ENCODE measurements at places on chromosomes 12 and 14.

- DNase-seq, result no peak
These were observed 154.3 kb downstream of the TMX1 start for GRCh38 chr14:51394384-51394783.

GRCh38 chr12:65140738-65141137, 19.6 kb upstream of the WIF1 start:
- DNase-seq, result no peak

DNA sequence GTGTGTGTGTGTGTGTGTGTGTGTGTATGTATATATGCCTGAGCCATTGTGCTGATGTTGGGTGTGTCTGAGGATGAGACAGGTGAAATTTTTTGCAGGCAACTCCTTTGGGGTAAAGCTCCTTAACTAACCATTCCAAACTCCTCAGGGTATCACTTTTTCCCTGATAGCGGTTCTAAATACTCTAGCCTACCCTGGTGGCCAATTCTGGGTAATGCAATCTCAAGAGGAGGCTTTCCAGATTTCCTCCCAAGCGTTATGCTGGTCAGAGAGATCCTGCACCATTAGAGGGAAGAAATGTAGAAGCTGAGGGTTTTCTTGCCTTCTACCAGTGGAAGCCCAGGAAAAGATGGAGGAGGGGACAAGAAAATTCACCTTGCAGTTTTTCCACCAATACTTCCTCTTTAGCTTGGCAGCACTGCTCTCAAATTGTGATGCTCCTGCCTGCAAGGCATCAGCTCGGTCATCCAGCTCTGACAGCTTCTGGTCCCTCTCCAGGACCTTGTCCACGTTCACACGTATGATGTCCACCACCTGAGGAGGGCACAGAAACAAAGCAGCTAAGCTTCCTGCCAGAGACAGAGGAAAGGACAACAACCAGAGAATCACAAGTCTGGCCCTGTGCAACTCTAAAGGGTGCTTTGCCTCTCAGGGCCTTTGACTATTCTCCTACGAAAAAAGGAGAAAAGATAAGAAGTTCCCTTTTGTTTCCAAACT, 4.9 kb downstream of the VAMP1 start:
- DNase-seq, result peak; percentile 58

DNA sequence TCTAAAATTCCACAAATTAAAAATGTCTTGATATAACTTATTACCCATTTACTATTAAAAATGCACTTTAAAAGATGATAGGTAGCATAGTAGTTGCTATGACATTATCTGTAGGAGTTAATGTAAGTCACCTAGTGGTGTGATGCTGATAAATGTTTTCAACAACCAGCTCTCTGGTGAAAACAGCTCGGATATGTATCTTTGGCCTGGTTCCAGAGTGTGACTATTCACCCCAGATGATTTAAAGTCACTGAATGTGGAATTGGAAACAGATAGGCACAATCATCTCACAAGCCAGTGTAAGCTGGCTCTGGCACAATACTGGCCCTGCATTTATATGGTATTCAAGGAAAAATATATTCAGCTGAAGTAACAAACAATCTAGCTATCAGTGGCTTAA, 9.2 kb upstream of the CCDC196 start:
- peak; percentile 3 for DNase-seq

DNA sequence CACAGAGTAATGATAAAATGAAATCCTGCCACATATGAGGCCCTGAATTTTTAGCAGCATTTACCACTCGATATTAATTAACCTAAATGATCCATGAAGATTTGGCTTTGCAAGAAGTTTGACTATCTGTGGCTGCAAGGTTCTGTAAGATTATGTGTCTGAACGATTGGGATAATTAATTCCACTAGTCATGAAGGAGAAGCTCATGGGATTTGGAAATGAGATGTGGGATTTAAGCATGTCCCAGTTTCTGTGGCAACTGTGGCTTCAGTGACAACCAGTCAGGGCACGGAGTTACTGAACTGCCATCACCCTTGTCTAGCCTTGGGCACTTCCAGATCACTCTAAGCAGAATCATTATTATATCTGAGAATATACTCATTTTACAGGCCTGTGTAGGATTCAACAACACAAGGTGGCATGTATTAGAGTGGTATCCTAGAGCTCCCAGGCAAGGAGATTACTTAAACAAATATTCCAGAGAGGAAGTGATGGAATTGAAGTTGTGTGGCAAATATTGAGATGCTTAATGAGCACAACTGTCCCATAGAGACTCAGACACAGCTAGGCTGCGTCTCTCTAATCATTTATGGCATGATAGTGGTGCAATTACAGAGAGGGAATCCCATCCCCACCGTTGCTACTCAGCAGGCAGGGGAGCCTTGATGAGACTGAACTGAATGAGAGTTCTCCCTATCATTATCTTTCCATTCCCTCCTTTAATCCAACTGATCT, 205.0 kb upstream of the KRR1 start:
- no peak for DNase-seq

- DNase-seq, result no peak
These were observed 53.5 kb downstream of the ADGRD1 start for GRCh38 chr12:131007031-131007739.

DNA sequence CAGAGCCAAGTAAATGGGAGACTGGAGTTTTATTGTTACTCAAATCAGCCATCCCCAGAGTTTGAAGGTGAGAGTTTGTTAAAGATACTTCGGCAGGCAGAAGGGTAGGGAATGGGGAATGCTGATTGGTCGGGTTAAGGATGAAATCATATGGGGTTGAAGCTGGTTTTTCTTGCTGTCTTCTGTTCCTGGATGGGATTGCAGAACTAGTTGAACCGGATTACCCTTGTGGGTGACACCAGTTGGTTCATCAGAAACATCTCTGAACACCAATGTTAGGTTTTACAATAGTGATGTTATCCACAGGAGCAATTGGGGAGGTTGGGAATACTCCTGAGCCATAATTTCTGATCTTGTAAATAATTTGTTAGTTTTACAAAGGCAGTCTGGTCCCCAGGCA, 18.7 kb upstream of the SMCO2 start:
- no peak for DNase-seq

GRCh38 chr12:46956451-46957035, 122.9 kb upstream of the PCED1B start:
- no peak for DNase-seq

DNA sequence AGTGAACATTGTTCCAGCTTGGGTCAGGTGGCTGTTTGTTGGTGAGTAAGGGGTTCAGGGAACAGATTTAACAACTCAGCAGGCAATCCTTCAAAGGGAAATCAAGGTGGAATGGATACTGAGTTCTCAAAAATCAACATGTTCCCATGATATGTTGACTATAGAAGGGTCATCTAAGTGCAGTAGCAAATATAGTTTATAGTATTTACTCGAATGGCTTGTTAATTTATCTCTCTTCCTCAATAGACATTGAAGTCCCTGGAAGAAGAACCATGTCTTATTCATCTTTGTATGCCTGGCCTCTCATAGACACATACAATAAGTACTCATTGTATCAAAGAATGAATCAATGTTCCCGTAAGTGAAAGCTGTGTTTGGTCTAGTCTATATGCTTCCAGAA, 24.5 kb upstream of the DUSP6 start:
- no peak for DNase-seq

GRCh38 chr12:6724409-6724797, 557 bp downstream of the COPS7A start:
- DNase-seq, result peak; percentile 48

- DNase-seq, result no peak
These were observed 40.3 kb downstream of the TMTC3 start for GRCh38 chr12:88182416-88182815.
